ENCODE measurements at places on chromosomes 4 and X.

- no peak for DNase-seq
These were observed 70.8 kb downstream of the SMIM20 start for GRCh38 chr4:25984796-25985195.

GRCh38 chrX:54891573-54891972 is 29.1 kb upstream of the TRO start:
- DNase-seq, result peak; percentile 18

- DNase-seq, result peak; percentile 71
These were observed 17.4 kb downstream of the IRAK1 start for GRCh38 chrX:154002215-154002719.

DNA sequence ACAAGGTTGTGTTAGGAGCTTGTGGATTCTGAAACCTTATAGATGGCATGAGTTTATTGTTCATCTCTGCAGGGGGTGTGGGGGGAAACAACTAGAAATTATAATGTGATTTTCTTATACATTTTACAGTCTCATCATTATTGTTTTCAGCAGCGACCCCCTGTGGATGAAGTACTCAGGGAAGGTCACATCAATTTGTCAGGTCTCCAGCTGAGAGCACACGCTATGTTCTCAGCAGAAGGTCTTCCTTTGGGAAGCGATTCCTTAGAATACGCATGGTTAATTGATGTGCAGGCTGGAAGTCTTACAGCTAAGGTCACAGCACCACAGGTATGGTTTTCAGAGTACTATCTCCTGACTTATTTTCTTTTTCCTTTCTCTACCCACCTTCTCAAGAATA is 72.2 kb downstream of the BLTP1 start:
- no peak for DNase-seq

GRCh38 chr4:96558466-96558865 is 718.6 kb downstream of the PDHA2 start:
- DNase-seq, result no peak

- DNase-seq, result no peak
These were observed 124.0 kb downstream of the UBE2K start for GRCh38 chr4:39821951-39822350.

GRCh38 chr4:99310389-99310788 is 10.8 kb downstream of the ADH1B start:
- DNase-seq, result no peak

DNA sequence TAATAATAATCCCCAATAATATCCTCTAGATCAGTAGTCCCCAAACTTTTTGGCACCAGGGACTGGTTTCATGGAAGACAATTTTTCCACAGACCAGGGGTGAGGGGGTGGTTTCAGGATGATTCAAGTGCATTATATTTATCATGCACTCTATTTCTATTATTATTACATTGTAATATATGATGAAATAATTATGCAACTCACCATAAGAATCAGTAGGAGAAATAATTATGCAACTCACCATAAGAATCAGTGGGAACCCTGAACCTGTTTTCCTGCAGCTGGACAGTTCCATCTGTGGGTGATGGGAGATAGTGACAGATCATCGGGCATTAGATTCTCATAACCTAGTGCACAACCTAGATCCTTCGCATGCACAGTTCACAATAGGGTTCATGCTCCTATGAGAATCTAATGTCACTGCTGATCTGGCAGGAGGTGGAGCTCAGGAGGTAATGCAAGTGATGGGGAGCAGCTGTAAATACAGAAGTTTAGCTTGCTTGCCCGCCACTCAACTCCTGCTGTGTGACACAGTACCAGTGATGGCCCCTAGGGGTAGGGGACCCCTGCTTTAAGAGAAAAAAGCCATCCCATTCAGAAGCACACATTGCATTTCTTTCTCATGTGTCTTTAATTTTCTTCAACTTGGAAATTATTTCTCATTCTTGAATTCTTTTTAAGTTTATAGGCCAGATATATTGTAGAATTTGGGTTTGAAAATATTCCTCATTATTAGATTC is 16.0 kb upstream of the SH3RF1 start:
- no peak for DNase-seq

DNA sequence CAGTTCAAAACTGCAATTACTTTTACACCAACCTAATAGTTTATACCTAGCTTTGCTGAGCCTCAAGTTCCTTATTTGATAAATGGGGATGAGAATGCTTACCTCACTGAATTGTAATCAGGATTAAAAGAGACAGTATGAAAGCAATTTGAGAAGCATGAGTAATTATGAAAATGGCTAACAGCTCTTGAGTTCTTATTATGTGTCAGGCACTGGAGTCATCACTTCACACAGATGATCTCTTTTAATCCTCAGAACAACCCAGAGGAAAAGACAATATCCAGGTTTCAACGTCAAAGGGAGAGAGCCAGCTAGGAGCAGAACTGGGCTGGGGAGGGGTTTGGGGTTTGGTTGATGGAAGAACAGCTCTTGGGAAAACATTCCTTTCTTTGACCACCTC is 221.0 kb upstream of the NWD2 start:
- no peak for DNase-seq

DNA sequence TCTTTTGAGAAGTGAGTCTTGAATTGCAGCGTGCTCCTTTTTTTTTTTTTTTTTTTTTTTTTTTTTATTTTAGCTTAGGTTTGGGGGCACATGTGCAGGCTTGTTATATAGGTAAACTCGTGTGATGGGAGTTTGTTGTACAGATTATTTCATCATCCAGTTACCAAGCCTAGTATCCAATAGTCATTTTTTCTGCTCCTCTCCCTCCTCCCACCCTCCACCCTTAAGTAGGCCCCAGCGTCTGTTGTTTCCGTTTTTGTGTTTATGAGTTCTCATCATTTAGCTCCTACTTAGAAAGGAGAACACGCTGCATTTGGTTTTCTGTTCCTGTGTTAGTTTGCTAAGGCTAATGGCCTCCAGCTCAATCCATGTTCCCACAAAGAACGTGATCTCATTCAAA is 81.3 kb upstream of the TSPAN5 start:
- DNase-seq, result no peak
